Stimulated activated CD4-positive, alpha-beta T cell treated with anti-CD3 and anti-CD28 coated beads, Interleukin-4, amount 100 ng/mL, for 24 hours (primary cell): ENCODE measurements at places on chromosomes 16 and 17.

DNA sequence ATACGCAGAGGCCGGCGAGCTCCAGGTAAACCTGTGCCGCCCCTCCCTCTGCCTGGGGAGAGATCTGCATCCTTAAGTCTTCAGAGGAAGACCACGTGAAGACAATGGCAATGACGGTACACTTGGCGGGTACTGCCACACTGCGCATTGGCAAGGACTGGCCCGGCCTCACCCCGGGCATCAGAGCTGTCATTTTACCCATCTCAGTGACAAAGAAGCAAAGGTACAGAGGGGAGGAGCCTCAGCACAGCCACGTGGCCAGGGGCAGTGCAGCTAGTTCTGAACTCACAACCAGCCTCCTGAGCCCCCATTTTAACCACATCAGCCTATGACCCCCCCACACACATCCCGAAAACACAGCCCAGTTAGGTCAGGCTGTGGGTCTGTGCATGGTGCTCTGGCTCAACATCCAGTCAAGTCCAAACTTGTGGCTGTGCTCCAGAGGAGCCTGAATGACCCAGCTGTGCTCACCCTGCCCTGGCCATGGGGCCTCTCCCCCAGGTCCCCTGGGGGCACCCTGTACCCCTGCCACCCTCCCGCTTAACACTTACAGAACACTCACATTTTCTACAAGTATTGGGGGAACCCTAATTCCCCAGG is 80.6 kb downstream of the C16orf95 start:
- no peak for DNase-seq

DNA sequence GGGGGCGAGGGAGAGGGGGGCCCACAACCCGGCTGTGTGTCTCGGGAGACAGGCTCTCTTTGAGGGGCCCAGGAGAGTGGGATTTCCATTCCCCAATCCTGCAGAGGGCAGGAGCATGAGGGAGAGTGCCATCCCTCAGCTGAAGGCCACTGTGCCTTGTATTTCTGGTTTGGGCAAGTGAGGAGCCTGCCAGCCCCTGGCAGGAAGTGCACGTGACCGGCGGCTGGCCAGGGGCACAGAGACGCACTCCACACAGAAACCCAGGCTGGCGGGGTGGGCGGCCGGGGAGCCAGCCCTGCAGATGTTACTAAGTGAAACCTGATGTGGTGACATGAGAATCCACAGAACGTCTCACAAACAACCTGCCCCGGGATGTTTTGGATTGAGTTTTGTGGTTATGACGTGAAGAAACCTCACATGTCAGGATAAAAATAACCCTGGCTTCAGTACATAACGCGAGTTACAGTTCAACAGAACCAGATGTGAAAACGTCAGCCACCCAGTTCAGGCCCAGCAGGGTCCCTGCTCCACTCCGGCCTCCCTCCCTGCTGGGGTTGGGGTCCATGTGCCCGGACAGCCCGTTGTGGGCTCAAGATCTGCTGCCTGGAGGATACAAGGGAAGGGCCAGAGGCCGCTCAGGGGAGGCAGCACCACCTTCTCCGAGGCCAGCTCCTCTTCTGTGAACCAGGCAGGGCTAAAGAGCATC is 51.7 kb upstream of the MTSS2 start:
- DNase-seq = peak; percentile 78

GRCh38 chr16:52929478-52930400 is 123.0 kb downstream of the CHD9NB start:
- DNase-seq = no peak

DNA sequence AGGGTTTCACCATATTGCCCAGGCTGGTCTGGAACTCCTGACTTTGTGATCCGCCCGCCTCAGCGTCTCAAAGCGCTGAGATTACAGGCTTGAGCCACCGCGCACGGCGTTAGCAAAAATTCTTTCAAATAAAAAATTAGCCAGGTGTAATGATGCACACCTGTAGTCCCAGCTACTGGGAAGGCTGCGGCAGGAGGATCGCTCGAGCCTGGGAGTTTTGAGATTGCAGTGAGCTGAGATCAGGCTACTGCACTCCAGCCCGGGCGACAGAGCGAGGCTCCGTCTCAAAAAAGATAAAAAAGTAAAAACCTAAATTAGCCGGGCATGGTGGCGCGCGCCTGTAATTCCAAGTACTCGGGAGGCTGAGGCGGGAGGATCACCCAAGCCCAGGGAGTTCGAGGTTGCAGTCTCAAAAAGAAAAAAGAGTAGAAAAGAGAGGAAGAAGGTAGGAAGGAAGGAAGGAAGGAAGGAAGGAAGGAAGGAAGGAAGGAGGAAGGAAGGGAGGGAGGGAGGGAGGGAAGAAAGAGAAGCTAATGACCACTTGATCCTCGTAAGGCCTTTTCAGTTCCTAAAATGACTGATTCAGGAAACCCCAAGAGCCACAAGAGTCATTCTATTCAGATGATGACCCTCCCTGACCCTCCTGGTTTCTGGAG is 59.2 kb downstream of the SRL start:
- DNase-seq = no peak

DNA sequence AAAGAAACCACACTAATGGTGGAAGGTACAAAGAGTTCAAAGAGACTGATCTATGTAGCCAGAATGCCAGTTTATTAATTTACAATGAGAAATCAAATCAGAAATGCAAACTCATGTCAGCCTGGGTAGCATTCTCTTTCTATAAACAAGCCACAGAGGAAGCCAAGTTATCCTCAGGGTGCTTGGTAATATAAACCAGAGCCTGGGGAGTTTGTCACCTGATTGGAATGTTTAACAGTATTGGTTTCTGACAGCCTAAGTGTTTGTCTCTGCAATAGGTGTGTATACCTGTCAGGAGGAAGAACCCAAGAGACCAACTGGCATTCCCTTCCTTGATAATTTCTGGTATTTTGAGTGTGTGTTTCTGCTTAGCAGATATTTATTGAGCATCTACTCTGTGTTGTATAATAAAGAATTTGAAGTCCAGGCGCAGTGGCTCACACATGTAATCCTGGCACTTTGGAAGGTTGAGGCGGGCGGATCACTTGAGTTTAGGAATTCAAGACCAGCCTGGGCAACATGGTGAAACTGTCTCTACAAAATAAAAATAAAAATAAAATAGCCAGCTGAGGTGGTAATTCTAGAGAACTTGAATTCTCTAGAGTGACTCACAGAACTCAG is 3.1 kb upstream of the C17orf58 start:
- DNase-seq = no peak

DNA sequence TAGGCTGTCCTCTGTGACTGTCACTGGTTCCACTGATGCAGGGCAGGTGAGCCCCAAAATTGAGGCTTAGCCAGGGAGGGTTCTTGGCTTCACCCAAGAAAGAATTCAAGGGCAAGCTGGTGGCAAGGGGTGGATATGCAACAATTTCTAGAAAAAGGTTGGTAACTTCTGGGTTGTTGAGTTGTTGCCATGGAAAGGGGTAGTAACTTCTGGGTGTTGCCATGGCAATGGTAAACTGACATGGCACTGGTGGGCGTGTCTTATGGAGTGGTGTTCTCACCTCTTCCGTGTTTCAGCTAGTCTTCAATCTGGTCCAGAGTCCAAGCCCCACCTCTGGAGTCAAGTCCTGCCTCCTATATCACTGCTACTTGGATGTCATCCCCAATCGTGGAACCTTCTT is 9.5 kb upstream of the GUCY2D start:
- no peak for DNase-seq

- no peak for DNase-seq
These were observed 2.6 kb downstream of the NHERF2 start for GRCh38 chr16:2029350-2029749.

GRCh38 chr17:76297436-76297835 is 10.6 kb downstream of the QRICH2 start:
- DNase-seq = no peak

DNA sequence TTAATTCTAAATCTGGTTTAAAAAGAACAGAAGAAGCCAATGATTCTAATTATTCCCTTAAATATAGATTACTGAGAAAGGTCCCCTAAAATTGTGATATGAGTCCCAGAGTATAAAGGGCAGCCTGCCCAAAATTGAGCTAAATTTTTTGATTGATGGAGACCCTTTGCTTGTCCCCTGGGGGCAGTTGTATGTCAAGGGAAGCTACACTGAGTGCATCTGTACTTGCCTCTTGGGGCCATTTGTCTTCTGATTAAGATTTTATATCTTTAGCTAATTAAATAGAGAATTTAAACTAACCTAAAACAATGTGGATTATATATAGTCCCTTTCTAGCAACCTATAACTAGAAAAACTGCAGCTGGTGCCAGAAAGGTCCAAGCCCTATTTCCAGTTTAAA is 12.6 kb downstream of the BLMH start:
- DNase-seq = no peak

DNA sequence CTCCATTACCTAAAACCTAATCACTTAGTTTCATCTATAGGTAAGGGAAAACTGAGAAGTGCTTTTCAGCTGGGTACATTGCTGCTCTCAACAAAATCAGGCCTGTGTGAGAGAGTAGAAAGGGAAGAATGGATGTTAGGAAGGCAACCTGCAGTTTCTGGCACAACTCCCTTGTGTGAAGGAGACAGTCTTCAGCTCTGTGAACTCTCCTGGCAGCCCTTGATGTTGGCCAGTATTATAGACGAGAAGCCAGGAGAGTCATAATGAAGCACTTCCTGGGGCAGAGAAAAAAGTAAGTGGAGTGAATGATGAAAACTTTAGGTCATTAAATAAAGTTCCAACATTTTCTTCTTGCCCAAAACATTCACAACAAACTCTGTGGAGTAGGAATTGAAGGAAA is 260.1 kb downstream of the IRX3 start:
- no peak for DNase-seq

DNA sequence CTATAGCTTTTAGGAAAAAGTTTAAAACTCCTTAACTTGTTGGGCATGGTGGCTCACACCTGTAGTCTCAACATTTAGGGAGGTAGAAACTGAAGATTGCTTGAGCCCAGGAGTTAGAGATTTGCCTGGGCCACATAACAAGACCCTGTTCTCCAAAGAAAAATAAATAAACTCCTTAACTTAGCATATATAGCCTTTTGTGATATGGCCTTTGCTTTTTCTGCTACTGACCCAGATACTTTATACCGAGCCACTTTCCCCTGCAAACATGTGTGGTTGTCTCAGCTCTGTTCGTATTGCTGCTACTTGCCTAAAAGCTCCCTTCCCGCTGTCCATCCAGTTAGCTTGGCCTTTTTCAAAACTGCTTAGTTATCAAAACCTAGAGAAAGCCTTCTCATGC is 51.0 kb downstream of the GAN start:
- DNase-seq = no peak

GRCh38 chr17:19897090-19897837 is 29.5 kb upstream of the ULK2 start:
- DNase-seq = no peak

GRCh38 chr17:4744999-4745969 is 5.6 kb upstream of the CXCL16 start:
- DNase-seq = no peak

GRCh38 chr17:69267219-69267618 is 38.6 kb upstream of the ABCA10 start:
- no peak for DNase-seq

DNA sequence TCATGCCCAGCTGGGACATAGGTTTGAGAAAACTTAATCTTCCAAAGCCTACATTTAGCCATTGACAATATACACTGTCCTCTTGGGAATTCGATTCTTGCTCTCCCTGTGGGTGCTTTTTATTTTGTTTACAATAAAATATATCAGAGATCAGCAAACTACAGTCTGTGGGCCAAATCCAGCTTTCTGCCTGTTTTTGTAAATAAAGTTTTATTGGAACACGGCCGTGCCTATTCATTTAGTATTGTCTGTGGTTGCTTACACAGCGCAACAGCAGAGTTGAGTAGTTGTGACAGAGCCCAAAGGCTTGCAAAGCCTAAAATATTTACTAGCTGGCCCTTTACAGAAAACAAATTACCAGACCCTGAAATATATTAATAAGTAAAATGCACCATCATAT is 39.7 kb upstream of the DNAJA2 start:
- DNase-seq = no peak

DNA sequence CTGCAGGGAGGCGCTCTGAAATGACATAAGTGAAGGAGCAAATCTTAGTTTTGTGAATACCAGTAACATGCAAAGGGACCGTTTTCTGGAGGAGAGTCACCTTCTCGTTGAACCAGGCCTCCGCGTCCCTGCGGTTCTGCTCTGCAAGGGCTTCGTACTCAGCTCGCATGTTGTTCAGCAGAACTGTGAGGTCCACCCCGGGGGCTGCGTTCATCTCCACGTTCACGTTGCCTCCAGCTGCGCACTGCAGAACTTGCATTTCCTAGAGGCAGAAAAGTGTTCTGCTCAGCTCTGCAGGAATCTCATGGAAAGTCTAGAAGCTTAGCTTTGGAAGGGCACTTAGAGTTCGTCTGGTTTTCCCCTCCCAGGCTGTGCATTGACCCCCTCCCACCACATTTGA is 4.1 kb downstream of the KRT25 start:
- DNase-seq = no peak

GRCh38 chr16:76576526-76576925 is 299.3 kb downstream of the CNTNAP4 start:
- no peak for DNase-seq

DNA sequence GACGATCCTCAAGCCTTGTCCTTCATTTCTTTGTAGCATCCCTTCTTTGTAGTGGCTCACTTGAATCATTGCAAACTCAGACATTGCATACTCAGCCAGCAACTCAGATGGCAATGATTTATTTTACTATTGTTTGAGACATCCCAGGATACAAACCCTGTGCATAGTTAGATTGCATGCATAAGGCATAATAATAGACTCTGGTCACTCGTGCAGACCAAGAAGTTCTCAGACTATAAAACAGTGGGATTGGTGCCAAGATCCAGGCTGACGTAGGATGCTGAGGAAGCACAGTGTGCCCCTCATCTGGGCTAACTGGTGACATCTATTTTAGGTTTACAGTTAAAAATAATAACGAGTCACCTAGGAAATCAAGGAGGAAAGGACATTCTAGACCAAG is 142.3 kb downstream of the PMP22 start:
- DNase-seq = no peak

DNA sequence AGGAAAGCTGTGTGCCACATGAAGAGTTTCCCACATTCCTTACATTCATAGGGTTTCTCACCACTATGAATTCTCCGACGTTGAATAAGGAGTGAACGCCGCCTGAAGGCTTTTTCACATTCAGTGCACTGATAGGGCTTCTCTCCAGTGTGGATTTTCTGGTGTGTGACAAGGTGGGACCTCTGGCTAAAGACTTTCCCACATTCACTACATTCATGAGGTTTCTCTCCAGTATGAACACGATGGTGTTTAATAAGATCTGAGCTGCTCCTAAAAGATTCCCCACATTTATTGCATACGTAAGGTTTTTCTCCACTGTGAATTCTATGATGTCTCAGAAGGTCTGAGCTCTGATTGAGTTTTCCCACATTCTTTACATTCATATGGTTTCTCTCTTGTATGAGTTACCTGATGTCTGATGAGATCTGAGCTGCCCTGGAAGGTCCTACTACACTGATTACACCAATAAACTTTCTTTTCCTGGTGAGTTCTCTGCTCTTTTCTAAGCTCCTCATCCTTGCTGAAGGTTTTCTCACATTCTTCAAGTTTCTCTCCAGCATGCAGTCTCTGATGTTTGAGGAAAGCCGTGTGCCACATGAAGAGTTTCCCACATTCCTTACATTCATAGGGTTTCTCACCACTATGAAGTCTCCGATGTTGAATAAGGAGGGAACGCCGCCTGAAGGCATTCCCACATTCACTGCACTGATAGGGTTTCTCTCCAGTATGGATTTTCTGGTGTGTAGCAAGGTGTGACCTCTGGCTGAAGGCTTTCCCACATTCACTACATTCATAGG is 10.0 kb downstream of the ZNF594 start:
- DNase-seq = no peak
